ENCODE measurements at places on chromosomes 6 and 20. TPM values are rescaled to one million over a fixed set of nuclear protein-coding genes. Genes with fewer than 3 reads are reported as not detected.

DNA sequence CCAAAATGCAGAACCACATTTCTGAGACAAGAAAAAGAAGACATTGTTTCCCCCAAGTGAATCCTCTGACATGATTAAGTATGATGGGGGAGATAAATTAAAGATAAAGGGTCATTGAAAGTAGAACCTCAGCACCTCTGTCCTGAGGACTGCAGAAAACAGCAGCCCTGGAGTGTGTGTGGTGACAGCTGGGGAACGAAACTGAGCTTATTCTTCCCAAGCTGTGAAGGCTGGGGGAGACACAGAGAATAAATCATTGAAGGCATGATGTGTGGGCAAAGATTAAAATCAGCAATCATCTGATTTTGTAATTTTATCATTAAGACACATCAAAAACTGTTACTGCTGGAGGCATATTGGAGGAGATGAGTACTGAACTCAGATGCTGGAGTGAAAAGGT lies 67.5 kb upstream of the GPR6 start:
- DNase-seq, result no peak

- peak; percentile 91 for DNase-seq
These were observed 129.1 kb downstream of the PACRG start for GRCh38 chr6:162856885-162857284.

DNA sequence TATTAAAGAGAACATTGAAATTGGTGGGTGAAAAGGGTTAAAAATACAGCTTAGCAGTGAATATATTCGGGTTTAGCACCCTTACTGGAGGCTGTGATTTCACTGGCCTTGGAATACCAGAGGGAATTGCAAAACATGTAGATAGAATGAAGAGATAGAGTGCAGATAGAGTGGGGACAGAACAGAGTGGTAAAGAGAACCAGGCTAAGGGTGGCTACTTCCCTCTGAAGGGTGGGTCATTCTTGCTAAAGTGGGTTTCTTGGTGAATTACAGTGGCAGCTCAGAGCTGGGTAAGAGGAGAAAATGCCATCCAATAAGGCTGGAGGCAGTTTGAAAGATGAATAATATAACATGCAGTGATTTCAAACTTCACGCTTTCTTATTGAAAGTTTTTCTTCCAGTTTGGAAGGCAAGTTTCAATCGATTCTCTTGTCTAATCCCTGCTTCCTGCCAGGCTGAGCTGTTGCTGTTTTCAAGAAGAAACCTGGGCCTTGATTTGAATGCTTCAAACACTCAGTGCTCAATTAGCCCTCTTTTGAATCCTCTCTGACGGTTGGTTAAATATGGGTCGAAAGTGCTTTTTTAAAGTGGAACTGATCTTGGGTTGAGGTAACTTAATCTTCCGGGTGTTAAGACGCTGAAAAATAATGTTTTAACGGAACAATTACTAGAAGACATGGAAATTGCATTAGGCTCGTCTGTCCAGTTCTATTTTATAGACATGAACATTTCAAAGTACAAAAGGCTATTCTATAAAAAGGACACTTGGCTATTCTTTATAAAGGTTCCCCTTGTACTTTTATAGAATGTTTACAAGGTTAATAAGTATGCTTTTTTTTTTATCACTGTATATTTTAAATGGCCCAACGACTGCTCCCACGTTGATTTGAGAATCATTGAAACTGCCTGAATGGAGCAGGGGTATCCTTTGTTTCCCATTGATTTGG lies 203.3 kb downstream of the BCAS1 start:
- peak; percentile 50 for DNase-seq

DNA sequence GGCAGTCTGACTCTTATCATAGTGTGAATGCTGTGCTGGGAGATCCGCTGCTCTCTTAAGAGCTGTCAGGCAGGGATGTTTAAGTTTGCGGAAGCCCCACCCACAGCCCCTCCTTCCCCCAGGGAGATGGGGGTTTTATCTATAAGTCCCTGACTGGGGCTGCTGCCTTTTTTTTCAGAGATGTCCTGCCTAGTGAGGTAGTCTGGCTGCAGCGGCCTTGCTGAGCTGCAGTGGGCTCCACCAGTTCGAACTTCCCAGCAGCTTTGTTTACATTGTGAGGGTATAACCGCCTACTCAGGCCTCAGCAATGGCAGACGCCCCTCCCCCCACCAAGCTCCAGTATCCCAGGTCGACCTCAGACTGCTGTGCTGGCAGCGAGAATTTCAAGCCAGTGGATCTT lies 75.7 kb upstream of the UST start:
- peak; percentile 58 for DNase-seq

- DNase-seq, result peak; percentile 79
These were observed at the start of gene NPEPL1 for GRCh38 chr20:58692579-58693225. NPEPL1 (plus strand) TSS chr20:58692800; CDS start chr20:58692901, 101 bp downstream.

DNA sequence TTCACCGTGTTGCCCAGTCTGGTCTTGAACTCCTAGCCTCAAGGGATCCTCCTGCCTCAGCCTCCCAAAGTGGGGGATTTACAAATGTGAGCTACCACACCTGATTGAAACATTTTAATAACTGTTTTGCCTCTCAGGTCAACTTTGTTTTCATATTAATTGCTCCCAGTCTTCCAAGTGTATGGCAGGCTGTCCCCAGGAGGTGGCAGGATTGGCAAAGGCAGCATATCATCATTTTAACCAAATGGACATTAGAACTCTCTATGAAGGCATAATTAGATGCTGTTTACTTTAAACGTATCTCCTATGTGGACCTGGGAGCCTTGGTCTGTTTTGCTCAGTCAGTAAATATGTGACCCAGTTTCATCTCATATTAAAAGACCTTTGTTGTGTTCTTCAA lies 59.2 kb upstream of the CSE1L start:
- no peak for DNase-seq

DNA sequence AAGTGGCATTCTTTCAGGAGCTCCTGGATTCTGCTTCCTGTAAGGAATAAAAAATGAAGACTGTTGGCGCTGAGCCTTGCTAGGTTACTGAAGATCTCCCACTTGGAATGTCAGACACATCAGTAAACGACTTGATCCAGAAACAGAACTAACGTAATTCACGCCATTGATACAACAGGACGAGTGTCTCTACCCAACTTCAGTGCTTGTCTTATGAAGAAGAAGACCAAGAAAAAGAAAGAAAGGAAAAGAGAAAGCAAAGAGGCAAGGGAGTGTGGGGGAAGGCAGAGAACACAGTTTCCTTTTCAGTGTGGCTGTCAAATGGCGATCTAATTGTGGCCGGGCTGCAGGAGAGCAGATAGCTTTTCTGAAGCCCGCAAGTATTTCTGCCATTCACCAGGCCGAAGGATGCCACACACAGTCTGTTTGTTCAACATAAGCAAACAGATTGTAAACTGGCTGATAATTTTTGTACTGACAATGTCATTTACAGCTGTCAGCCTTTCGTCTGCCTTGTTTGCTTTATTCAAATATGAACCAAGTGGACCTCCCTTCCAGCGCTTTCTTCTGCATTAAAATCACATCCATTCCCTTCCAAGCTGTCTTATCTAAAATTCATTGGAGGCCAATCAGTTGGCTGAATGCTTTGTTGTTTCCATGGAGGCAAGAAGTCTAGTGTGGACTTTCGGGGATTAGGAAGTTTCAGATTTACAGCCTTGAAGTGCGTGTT lies 180.6 kb downstream of the FOXA2 start:
- peak; percentile 20 for DNase-seq

GRCh38 chr6:50087231-50087954 lies 37.7 kb upstream of the DEFB112 start:
- peak; percentile 36 for DNase-seq

DNA sequence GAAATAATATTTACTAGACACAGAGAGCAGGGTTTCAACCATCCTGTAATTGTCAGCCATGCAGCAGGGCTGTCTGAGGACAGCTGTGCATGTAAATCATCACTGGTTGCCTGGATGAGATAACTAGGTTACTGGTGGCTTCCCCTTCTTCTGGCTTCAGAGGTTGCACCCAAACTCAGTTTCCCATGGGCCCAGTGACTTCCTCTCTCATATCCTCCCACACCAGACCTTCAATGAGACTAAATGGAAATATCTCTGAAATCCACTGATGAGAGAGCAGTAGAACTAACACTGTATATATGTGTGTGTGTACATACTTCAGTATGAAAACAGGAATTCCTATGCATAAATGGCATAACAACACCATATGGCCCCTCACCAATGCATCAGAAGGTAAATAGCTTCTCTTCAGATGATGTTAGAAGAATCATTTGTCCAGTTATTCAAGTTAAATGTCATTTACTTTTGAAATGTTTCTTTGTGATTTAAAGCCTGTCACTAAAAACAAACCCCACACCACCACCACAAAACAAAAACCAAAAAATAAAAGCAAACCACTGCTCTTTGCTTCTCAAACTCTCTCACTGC lies 51.0 kb upstream of the IL20RA start:
- no peak for DNase-seq

DNA sequence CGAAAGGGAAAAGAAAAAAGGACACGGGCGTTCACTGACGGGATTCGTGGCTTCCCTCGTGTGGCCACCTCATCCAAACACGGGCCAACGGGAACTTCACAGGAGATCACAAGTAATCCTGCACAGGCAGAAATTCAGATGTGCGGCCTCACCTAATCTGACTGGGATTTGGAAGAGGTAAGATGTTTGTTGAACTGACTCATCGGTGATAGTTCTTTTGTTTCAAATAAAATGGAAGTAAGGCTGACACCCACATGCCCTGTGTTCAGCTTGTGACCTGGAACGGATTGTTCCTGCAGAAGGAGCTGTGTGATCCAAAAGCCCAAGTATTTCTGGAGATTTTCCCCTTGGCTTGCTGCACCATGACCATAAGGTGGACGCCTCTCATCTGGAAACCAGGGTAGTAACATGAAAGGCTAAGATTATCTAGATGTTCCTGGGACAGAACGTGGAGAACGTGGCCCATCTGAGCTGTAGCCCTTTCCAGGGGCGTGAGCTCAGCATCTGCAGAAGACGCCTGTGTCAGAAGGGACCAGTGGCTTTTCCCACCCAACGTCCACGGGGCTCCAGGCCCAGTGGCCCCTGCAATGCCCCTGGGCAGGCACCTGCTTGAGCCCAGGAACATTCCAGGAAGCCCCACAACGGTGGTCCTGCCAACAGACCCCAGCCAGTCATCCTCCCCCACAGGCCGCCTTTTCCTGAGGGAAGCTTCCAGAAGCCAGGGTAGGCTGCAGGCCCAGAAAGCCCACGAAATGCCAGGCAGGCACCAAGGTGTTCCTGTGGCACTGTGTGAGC lies 39.7 kb downstream of the DLL1 start:
- no peak for DNase-seq

- DNase-seq, result no peak
These were observed 38.0 kb upstream of the TASP1 start for GRCh38 chr20:13676682-13677081.

GRCh38 chr6:14380086-14380820 lies 262.7 kb downstream of the CD83 start:
- peak; percentile 54 for DNase-seq

DNA sequence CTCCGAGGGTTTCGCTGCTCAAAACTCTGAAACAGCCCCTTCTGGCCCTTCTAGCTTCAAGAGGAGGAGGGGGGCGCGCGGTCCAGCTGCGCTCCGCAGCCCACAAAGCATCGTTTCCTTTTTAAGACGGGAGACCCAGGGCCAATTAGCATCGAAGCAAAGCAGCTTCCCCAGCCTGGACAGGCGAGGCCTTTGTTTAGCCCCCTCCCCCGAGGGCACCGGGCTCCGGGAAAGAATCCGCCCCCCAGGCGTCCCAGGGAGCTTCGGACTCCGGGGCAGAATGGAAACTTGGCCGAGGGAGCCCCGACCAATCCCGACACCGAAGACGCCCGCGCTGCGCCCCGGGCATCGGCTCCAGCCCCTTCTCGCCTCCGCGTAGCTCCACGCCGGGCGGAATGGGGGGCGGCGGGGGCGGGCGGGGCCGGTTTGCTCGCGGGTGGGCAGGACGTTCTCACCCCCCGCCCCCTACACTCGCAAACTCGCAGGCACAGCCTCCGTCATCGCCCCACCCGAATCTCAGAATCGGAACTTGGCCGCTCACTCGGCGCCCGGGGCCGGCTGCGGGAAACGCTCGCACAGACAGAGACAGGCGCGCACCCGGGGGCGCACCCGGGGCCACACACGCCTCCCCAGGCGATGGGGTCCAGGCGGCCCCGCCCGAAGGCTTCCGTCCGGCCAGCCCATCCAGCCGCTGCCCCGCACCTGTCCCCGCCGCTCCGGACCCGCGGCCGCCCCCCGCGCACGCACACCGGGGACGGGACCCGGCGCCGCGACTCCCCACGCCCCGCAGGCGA lies 628 bp downstream of the NKAIN4 start:
- DNase-seq, result peak; percentile 84

DNA sequence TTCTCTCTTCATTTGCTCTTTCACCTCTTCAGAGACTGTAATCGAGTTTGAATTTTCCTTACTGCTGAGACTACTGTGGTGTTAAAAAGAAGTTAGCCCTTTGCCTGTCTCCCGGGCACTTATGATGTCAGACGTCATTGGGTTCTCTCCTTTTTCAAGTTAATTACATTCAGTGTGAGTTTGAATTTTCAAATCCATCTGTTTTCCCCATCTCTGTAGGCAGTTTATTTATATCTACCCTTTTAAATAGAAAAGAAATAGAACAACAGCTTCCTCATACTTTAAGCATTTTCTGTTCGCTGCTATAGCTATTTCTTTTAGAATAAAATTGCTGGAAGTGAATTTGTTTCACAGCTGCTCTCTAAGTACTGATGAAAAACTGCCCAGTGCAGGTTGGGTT lies 81.4 kb downstream of the MCHR2 start:
- no peak for DNase-seq

Gene GJE1
- total RNA-seq, result not detected

DNA sequence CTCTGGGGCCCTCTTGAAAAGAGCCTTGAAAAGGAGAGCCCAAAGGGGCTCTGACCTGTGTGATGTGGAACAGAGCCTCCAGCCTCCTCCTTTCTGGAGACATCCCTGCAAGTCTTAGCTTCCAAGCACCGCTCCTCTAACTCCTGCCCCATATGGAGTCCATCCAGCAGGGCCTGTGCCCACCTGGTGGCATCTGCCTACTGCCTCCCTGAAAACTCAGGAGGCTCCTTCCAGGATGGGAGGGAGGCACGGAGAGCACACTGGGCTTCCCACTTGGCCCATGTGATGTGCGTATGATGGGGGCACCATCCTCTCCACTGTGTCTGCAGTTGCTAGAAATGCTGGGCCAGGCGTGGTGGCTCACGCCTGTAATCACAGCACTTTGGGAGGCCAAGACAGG lies 98.1 kb downstream of the SYNDIG1 start:
- no peak for DNase-seq

DNA sequence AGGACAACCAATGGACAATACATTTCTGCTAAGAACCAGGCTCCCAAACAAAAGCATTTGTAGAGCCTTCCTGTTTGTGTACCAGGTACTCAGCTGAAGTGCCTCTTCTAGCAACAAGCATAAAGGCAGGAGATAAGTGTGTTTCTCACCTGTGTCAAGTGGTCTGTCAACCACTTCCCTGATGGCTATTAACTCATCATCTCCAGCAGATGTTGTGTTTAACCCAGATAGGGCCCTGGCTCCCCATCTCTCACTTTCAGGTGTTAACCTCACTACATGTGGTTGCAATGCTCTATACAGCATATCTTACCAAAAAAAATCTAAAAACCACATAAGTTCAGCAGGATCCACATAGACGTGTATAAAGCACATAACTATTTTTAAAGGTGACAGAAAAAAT lies 9.6 kb upstream of the IL17A start:
- DNase-seq, result no peak
